Stimulated activated CD4-positive, alpha-beta T cell treated with anti-CD3 and anti-CD28 coated beads, Interleukin-2, amount 100 ng/mL, for 24 hours (primary cell): ENCODE measurements at places on chromosomes 1 and 21.

- DNase-seq: no peak
Measured at GRCh38 chr1:218433744-218434143, 88.6 kb downstream of the TGFB2 start.

- DNase-seq: no peak
Measured at GRCh38 chr1:172545396-172546004, 12.6 kb downstream of the SUCO start.

- DNase-seq: no peak
Measured at GRCh38 chr1:229425564-229426159, 8.2 kb downstream of the ACTA1 start.

DNA sequence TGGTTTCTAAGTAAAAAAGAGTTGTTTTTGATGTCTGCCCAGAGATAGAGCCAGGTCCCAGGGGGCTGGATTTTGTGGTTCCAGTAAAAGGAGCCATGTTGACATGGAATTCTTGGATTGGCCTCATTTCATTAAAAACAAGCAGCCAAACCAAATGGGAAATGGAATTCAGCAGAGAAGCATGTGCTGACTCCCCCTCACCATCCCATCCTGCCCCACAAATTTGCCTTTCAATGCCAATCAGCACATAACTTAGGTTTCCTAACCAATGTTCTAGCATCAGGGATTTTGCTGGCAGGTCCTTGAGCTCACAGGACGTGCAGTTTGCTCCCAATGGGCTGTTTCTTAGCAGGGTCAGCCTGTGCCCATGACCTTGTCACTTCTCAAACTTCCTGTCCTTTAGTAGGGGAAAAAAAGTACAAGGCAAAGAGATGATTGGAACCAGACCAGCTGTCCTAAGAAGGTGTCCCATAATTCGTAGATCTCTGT is 101.5 kb upstream of the GADD45A start:
- DNase-seq: no peak

- no peak for DNase-seq
Measured at GRCh38 chr1:7568053-7568452, 203.0 kb upstream of the VAMP3 start.

DNA sequence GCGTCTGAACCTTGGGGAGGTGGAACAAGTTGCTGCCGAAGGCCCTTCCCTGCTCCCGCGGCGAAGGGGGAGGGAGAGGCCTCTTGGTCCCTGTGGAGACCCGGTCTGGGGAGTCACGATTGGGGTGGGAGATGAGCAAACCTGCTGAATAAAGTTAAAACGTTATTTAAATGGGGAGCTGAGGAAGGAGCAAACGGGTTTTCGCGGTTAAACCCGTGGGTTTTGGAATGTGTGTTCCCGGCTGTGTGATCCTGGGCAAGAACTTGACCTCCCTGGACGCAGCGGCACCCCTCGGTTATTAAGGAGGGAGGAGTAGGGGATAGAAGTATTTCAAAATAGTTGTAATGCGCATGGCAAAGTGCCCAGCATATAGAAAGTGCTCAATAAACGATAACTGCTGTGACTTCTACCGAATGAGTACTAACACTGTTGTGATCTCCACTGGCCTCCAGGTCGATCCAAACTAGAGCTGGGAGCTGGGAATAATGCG is 3.4 kb downstream of the FAM110D start:
- DNase-seq: no peak

- peak; percentile 32 for DNase-seq
Measured at GRCh38 chr1:237864338-237865244, 26.1 kb downstream of the ZP4 start.

- DNase-seq: no peak
Measured at GRCh38 chr21:42892582-42892930, 553 bp upstream of the NDUFV3 start.

GRCh38 chr1:166489670-166490436 is 323.1 kb upstream of the FAM78B start:
- DNase-seq: peak; percentile 48

DNA sequence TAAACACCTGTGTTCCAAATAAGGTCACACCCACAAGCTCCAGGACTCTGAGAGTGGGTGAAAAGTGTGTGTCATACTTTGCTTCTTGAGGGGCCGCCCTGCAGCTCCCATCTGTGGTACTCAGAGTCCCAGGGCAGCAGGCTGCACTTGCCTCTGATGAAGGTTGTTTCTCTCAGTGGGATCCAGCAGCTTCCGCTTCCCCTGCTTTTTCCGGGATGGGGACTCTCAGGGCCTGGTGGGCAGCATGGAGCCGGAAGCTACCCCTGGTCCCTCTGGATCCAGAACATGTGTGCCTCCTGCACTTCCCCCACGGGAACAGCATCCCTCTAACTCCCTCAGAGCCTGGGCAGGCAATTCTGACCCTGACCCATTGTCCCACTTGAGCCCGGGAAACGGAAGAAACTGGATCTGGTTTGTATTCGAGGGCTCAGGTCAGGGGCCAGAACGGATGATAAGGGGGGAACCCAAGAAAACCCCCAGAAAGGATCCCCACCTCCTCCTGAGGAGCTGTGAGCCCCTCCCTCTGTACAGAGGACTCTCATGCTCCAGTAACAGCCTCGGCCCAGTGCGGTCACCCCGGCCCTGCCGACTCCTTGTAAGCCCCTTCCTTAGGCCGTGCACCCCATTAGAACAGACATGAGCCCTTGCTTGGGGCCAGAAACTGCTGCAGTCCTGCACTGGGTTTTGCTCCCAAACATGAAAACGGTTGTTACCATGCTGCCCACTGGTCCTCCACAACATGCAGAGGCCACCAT is 189.5 kb upstream of the C1orf174 start:
- DNase-seq: no peak

DNA sequence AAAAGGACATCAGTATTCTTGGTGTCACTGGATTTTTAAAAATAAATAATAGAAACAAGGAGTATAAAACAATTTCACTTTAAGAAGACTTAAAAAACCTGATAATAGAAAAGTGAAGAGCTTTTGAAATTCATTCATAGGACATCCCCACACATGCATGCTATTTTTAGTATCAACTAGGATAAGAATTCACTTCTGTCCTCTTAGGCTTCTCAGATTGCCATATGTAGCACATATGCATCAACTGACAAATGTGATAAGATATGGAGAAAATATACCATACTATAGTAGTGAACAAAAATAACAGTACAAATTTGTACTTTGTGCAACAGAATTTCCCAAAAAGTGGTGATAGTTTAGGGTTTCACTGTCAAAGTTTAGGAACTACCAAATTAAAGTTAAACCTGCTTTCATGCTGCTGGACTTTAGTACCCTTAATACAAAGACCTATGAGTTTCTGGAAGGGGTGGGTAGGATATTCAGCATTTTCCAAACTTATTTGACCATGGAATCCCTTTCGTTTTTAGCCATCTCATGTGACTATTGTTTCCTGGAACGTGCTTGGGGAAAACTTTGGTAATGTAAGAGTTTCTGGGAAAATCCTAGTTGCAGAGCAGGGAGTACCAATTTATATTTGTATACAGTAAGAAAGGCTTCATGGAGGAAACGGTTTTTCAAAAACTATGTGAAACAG is 19.8 kb downstream of the RPRD2 start:
- DNase-seq: no peak

- no peak for DNase-seq
Measured at GRCh38 chr1:201307231-201307630, 23.9 kb downstream of the PKP1 start.

- no peak for DNase-seq
Measured at GRCh38 chr1:209172286-209172685, 411.2 kb upstream of the CAMK1G start.

- DNase-seq: no peak
Measured at GRCh38 chr21:34916446-34916845, 132.7 kb downstream of the RUNX1 start.

- no peak for DNase-seq
Measured at GRCh38 chr21:41201385-41201784, 33.4 kb downstream of the BACE2 start.

- DNase-seq: no peak
Measured at GRCh38 chr21:40696246-40696645, 150.7 kb downstream of the DSCAM start.

- DNase-seq: peak; percentile 26
Measured at GRCh38 chr1:158248118-158248517, 6.1 kb upstream of the CD1A start.

DNA sequence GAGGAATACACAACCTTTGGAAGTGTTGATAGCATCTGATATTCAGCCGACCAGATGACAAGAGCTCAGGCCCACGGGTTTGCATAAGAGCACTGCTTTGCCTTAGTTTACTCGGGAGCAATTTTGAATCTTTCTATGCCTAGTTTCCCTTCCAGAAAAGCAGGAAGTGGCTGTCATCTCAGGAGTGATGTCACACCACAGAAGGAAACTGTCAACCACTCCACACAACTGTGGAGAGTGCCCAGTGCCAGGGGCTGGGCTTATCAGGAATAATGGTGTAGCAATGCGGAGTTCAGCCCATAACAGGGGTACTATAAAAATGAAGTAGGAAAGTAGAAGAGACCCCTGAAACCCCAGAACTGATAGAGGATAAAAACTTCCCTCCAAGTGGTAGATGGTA is 28.4 kb downstream of the NTPCR start:
- no peak for DNase-seq
